CD4-positive, alpha-beta T cell treated with Interleukin-6 at 100 ng/mL for 8 hours (primary cell): ENCODE measurements at places on chromosomes 1 and 21.

- no peak for DNase-seq
Measured at GRCh38 chr1:177088966-177089365, 75.5 kb downstream of the ASTN1 start.

GRCh38 chr1:28887419-28887834, 26.9 kb upstream of the EPB41 start:
- peak; percentile 48 for DNase-seq

DNA sequence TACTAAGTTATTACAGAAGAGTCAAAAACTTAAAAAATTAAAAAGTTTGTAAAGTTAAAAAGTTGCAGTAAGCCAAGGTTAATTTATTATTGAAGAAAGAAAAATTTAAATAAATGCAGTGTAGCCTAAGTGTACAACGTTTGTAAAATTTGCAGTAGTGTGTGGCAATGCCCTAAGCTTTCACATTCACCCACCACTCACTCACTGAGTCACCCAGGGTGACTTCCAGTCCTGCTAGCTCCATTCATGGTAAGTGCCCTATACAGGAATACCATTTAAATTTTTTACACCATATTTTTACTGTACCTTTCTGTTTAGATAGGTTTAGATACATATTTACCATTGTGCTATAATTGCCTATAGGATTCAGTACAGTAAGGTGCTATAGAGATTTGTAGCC, 88.6 kb downstream of the CTH start:
- DNase-seq, result no peak

- no peak for DNase-seq
Measured at GRCh38 chr1:78052685-78053405, 7.1 kb downstream of the GIPC2 start.

GRCh38 chr1:236639686-236640085, 35.4 kb upstream of the HEATR1 start:
- DNase-seq, result no peak

- peak; percentile 67 for DNase-seq
Measured at GRCh38 chr1:48093696-48094528, 96.7 kb upstream of the TRABD2B start.

DNA sequence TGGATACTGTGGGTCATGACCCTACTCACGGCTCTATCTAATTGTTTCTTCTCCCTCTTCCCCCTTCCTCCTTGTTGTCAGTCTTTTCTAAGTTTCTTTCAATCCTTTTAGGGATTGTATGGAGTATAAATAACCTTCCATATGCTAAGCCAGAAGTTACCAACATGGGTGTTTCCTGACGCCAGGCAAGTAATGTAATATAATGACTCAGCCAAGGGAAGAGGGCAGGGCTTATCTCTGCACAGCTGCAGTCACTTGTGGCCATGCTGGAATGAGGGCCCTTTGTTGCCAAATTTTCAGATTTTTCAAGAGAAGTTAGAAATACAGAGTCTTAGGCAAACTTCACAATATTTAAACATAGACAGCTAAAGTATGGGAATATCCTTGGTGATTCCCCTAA, 194.6 kb downstream of the ST6GALNAC3 start:
- DNase-seq, result no peak
